Right hindlimb (tissue), 1 donor: ENCODE measurements at places on chromosomes 1 and 21.

DNA sequence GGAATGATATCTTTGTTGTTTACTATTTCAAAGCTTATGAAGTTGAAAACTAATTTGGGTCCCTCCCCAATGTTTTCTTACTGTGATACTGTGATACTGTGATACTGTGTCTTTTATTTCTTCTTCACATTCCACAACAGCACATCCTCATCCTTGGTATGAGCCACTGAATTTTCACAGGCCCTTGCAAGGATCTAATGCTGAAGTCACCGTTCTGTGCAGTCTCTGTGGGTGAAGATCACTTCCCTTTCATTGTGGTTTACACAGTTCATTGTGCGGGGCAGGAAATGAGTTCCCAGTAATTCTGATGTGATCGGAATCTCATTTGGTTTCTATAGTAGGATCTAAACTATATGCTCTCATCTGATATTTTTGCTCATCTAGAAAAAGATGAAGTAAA is 32.1 kb upstream of the PAXBP1 start:
- DNase-seq: no peak

- DNase-seq: no peak
These were observed 505 bp downstream of the LMOD1 start for GRCh38 chr1:201945863-201946223.

- DNase-seq: no peak
These were observed 1644.0 kb upstream of the B3GALT2 start for GRCh38 chr1:194830387-194830786.

DNA sequence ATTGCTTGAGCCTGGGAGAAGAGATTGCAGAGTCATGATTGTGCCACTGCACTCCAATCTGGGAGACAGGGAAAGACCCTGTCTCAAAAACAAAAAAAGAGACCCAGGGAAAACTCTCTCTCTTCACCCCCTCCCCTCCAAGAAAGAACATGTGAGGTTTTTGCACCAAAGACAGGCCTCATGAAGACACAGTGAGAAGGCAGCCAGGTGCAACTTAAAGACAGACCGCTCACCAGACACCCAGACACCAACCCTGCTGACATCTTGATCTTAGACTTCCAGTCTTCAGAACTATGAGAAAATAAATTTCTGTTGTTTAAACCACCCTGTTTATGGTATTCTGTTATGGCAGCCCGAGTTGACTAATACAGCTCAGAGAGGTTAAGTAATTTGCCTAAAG is 13.3 kb upstream of the LRRC8D start:
- no peak for DNase-seq

DNA sequence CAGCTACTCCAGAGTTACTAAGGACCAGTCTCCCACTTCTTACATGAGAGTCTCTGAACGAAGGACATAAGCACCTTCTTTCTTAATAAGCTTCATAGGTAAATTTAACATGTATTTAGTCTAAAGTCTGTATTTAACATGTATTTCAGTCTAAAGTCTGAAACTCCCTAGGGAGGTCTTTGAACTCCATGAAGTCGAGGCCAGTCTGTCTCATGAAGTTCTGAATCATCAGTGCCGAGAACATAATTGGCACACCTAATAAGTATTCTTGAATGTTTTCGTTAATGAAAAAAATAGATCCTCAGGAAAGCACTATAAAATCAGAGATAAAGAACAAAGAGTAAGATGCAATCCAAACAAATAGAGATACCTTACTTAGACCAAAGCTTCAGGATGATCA is 945.5 kb downstream of the TTLL7 start:
- DNase-seq: no peak

- DNase-seq: no peak
These were observed 12.3 kb downstream of the RYR2 start for GRCh38 chr1:237054313-237054712.

- DNase-seq: no peak
These were observed 118.3 kb downstream of the NOS1AP start for GRCh38 chr1:162187687-162188276.

DNA sequence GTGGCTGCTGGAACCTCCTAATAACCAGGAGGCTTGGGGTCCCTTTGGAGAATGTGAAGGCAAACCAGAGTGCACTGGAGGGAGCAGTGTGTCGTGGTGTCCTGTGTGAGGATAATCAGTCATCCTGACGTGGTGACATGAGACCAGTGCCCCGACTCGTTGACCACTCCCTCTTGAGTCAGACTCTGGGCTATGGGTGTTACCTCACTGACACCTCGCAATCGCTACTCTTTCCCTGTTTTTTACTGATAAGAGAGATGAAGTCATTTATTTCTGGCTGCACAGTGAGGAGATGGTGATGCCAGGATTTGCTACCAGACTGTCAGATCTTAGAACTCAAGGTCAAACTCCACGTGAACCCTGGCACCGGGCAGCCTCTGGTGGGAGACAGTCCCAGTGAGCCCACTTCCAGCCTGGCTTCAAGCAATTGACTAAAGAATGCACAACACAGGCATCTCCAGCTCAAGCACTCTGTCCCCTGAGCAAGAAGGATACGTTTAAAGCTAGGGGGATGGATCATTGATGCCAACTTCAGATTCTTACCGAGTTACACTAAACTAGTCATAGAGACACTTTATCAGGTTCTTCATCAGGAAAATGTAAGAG is 30.3 kb downstream of the UBASH3A start:
- no peak for DNase-seq

DNA sequence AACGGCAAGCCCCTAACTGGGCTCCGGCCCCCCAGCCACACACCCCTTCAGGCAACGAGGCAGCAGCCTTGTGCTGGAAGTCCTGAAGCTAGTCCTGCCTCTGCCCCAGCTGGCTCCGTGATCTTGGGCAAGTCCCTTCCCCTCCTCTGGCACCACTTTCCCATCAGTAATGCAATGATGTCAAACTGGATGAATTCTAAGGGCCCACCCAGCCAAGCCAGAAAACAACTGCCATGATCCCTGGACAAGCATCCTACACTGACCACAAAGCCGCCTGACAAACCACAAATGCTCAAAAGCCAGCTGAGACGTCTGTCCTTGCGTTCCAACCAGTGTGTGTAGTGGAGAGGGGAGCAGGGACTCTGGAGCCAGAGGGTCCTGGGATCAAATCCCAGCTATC is 26.8 kb downstream of the IFFO2 start:
- no peak for DNase-seq

DNA sequence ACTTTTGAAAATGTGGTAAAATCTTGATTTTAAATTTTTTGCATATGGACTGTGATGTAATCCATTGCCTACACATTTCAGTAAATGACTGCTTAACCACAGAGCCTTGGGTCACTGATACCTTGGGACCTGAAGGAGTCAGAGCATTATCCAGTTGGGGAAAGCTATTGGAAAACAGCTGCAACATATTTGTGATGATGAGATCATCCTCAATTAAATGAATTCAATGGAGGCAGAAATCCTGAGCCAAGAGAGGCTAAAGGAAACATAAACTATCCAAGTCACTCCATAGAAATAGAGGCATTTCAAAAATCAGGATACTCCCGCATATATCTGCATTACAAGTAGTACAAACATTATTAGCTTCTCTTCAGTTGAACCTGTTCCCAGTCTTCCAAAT is 99.8 kb upstream of the PRMT6 start:
- DNase-seq: peak; percentile 37

DNA sequence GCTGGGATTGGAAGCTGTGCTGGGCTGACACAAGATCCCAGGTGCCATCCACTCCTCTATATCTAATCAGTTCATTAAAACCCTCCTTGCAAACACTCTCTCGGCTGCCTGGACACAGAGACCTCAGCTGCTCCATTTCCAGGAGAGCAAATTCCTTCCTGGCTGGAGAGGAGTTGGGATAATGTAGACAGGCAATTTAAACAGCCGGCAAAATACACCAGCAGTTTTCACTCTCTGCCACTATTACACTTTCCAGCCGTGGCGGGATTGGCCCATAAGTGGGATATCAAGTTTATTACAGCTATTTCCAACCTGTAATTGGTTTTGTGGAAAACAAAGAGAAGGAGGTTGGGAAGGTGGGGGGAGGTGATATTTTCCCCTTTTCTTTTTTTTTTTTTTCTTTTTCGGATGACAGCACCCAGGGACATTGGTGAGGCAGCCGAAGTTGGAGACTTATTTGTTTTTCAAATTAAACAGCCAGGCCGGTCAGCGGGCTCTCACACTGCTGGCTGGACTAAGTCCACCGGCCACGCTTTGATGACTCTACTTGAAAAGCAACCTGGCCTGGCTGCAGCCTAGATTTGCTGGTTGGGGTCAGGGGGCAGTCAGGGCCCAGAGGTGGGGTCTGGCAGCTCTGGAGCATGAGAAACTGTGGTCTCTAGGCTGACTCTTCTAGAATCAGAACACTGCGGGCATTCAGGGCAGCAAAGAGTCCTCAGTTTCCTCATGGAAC is 177.4 kb downstream of the IGSF21 start:
- DNase-seq: no peak

- no peak for DNase-seq
These were observed 26.5 kb upstream of the KRTAP19-8 start for GRCh38 chr21:31064803-31065202.

GRCh38 chr1:37250371-37250770 is 216.1 kb upstream of the GRIK3 start:
- no peak for DNase-seq

DNA sequence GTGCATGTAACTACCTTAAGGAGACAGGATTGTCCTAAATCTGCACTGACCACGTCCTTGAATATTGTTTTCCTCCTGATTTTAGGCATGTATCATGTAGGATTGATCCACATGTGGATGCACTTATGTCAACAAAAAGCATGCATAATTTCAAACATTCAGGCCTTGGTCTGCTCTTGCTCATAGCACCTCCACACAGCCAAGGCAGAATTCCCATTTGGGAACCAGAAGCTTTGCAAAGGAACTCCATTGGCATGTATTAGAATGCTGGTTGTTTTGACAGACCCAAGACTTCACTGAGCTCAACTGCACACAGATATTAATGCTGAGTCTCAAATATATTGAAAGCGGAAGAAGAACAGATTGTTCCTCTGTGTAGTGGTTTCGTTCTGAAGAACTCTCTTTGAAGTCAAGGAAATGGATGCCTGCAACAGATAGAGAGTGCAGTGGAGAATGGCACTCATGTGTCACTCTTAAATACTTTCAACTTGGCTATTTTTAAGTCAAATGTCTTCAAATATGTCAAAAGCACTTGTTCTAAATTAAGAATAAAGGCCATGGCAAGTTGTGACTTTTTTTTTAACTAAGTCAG is 387.6 kb downstream of the LTN1 start:
- DNase-seq: no peak
